Activated CD8-positive, alpha-beta T cell treated with anti-CD3 and anti-CD28 coated beads for 36 hours (primary cell): ENCODE measurements at places on chromosomes 7 and 10. TPM values are rescaled to one million over a fixed set of nuclear protein-coding genes. Genes with fewer than 3 reads are reported as not detected.
A peak's percentile ranks its signal among the peaks of the same experiment; 100 is the strongest.

Gene CUZD1
- total RNA-seq = 1.3 TPM

Gene SFRP4
- not detected for total RNA-seq

Gene PLPP4
- not detected for total RNA-seq

DNA sequence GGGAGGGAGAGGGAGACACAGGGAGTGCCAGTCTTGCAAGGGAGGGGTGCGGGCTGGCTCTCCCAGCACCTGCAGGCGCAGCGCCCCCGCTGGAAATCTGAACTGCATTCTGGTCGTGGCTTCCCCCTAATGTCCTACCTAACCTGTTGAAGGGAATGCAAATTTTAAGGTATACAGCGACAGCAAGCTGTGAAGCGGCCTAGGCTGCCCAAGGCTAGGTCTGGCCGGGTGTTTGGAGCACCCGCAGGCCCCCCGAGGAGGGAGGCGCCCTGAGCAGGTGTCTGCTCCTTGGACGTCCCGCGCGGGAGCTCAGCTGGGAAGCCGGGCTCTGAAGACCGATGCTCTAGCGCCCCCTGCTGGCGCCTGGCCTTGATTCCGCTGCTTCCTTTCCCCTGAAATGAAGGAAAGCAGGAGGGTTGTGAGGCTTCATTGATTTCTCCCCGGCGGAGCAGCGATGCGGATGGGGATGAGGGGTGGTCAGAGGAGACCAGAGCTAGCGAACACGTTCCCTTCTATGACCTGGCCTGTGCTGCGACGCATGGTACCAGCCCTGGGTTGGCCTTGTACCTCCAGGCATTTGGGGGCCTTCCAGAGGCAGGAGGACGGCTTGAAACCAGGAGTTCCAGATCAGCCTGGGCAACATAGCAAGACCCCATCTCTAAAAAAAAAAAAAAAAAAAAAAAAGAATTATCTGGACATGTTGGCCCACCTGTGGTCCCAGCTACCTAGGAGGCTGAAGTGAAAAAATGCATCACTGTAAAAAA is 601.3 kb downstream of the GALNT17 start:
- H3K27me3 ChIP-seq = peaks cover 6% of the 10 kb centered on the region
- no peak overlapping the region for H3K27ac ChIP-seq
- DNase-seq = peak; percentile 77
- no peaks in the 10 kb centered on the region for H3K36me3 ChIP-seq

- no peak overlapping the region for H3K4me3 ChIP-seq
- DNase-seq = no peak
- no peaks in the 10 kb centered on the region for H3K4me1 ChIP-seq
- no peaks in the 10 kb centered on the region for H3K36me3 ChIP-seq
- no peak overlapping the region for H3K27ac ChIP-seq
Measured at GRCh38 chr10:75487755-75488125, 56.3 kb downstream of the LRMDA start.

DNA sequence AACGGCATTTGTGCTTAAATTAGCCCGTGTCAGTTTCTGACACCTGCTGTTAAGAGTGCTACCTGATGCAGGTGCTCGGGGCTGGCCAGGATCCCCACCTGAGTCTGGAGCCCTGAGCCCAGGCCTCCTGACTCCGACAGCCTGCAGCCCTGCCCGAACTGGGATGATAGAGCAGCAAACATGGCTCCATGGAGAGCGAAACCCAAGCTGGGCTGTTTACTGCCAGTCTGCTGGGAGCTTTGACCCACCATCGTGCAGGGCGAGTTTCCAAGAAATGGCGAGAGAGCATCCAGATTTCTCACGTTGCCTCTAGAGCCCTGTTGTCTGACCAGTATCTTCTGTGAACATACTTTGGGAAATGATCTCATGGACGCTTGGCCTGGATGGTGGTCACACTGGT is 66.2 kb downstream of the MGMT start:
- H3K27ac ChIP-seq = no peak overlapping the region
- H3K4me1 ChIP-seq = peaks cover 6% of the 10 kb centered on the region
- peaks cover 48% of the 10 kb centered on the region for H3K36me3 ChIP-seq
- DNase-seq = no peak
- no peak overlapping the region for H3K4me3 ChIP-seq
- no peaks in the 10 kb centered on the region for H3K27me3 ChIP-seq

GRCh38 chr7:151844071-151844824 is 32.7 kb downstream of the PRKAG2 start:
- no peak for DNase-seq
- H3K27ac ChIP-seq = no peak overlapping the region
- H3K27me3 ChIP-seq = no peaks in the 10 kb centered on the region
- H3K4me1 ChIP-seq = peaks cover 11% of the 10 kb centered on the region
- no peaks in the 10 kb centered on the region for H3K36me3 ChIP-seq

DNA sequence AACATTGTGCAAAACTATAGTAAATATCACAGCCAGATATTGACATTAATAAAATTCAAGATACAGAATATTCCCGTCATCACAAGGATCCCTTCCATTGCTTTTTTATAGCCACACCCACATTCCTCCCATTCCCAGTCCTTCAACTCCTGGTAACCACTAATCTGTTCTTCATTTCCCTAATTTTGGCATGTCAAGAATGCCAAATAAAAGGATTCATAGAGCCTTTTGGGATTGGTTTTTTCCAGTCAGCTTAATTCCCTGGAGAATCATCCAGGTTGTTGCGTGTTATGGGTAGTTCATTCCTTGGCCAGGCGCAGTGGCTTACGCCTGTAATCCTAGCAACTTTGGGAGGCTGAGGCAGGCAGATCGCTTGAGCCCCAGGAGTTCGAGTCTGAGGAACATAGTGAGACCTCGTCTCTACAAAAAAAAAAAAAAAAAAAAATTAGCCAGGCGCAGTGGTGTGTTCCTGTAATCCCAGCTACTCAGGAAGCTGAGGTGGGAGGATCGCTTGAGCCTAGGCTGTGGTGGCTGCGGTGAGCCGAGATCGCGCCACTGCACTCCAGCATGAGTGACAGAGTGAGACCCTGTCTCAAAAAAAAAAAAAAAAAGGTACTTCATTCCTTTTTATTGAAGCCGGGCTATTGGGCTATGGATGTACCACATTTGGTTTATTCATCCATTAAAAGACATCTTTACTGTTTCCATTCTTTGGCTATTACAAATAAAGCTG is 2.7 kb downstream of the OGDH start:
- H3K4me3 ChIP-seq = peak overlapping the region; percentile 34
- peak; percentile 30 for DNase-seq
- H3K36me3 ChIP-seq = peaks cover 24% of the 10 kb centered on the region
- peaks cover 35% of the 10 kb centered on the region for H3K4me1 ChIP-seq
- no peaks in the 10 kb centered on the region for H3K27me3 ChIP-seq

- H3K27me3 ChIP-seq = no peaks in the 10 kb centered on the region
- DNase-seq = no peak
- H3K4me3 ChIP-seq = no peak overlapping the region
- no peaks in the 10 kb centered on the region for H3K4me1 ChIP-seq
- H3K27ac ChIP-seq = no peak overlapping the region
- H3K36me3 ChIP-seq = no peaks in the 10 kb centered on the region
Measured at GRCh38 chr10:83332690-83333089, 806.6 kb upstream of the GHITM start.
